Stimulated activated CD8-positive, alpha-beta memory T cell treated with anti-CD3 and anti-CD28 coated beads, Interleukin-15, amount 100 ng/mL, for 24 hours (primary cell): ENCODE measurements at places on chromosomes 3 and 15.

- no peak for DNase-seq
Measured at GRCh38 chr15:86603466-86603865, 523.8 kb downstream of the AGBL1 start.

DNA sequence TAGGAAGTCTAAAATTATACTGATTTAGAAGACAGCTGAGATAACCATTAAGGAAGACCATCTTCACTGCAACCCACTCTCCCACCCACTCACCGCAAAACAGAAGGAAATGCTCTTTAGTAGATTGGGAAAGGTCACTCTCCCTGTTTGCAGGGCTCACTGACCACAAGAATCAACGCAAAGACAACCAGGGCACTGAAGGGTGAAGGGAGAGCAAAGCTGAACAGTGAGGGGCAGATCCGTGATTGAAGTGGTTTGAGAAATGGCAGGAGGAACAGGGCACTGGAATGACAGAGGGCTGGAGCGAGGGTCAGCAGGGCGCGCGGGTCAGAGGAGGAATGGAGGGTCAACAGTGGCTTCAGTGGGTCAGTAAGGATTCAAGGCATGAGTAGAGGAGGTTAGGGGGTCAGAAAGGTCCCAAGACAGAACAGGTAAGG is 520 bp downstream of the MESD start:
- DNase-seq, result no peak

DNA sequence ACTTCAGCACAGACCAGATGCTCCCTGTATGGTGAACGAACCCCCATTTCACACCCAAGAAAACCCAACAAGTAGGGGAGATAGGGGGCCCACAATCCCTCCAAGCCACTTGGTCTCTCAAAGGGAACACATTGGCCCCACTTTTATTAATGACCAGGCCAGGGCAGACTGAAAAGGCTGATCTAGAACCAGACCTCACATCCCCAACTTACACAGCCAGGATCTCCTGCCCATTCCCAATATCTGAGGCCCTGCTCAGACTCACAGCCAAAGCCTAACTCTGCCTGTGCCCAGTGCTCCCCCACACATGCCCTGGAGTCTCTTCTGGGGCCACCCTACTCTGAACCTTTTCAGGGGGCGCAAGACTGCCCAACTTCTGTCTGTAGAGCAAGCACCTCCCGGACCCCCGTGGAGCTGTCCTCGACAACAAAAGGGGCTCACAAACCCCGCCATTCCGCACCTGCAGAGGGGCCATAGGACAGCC is 1.8 kb downstream of the PLXNB1 start:
- no peak for DNase-seq

DNA sequence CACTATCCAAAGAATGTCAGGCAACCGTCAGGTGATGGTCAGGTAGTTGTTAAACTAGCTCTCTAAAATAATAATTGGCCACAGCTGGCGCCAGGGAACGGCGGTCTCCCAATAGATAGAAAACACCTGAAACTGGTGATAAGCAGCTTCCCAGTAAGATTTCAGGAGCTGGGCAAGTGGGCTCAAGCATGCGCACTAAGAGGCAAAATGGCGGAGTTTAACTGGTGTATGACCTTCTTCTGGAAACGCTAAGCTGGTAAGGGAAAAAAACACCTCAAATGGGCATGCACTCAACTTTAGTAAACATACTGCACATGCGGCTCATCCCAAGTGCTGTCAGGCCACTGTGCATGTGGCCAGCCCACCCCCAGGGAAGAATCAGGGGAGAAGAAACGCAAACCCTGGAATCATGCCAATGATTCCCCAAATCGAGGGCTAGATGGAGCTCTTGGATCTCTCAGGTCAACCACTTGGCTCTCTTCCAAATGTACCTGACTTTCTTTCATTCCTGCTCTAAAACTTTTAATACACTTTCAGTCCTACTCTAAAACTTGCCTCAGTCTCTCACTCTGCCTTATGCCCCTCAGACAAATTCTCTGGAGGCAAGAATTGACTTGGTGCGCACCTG is 195.0 kb downstream of the ZNF621 start:
- DNase-seq, result no peak

DNA sequence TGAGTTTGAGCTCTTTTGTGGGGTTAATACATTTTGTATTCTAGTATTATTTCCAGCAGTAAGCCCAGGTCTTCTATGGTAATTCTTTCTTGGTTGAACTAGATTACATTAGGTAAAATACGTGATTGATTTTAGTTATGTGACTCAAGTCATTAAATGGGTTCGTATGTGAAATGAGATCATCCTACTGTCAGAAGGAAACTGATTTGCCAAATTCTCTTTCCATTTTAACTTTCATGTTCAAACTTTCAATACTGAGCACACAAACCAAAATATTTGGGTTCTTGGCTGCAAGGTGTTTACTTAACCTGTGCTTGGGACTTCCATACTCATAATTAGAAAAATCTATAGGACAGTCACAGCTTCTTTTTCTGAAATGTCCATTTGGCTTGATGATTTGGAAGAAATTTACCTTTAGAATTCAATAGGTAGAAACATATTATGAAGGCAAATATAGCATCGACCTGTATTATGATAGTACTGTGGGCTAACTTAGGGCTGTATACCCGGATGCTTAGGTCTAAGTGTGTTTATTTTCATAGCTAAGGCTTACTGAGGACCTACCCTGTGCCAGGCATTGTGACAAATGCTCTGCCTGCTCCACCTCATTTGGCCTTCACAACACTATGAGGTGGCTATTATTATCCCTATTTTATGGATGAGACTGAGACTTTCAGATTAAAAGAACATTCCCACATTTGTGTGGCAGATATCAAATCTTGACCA is 631.8 kb upstream of the GRM7 start:
- DNase-seq, result no peak

- DNase-seq, result no peak
Measured at GRCh38 chr3:37126856-37127255, 47.5 kb downstream of the LRRFIP2 start.

- DNase-seq, result no peak
Measured at GRCh38 chr3:47376393-47376792, 4.4 kb upstream of the PTPN23 start.

- no peak for DNase-seq
Measured at GRCh38 chr15:55282284-55282833, 7.3 kb downstream of the RAB27A start.

DNA sequence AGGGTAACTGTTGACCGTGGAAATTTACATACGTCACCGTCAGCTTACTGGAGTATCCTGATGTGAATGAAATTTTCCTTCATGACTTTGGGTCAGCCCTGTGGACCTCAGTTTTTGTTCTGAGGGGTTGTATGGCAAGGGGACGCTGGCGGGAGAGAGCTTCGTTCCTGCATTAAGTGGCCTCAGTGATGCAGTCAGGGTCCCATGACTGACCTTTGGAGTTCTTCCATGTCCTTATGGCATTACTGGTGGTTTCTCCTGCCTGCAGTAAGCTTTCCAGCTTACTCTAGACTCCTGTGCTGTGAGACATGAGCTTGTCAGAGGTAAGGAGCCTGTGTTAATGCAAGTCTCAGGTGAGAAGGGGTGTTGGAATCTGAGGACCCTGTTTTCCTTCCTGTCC is 1.8 kb downstream of the CD276 start:
- no peak for DNase-seq

- DNase-seq, result no peak
Measured at GRCh38 chr15:37004373-37004869, 95.9 kb downstream of the MEIS2 start.

- DNase-seq, result no peak
Measured at GRCh38 chr3:118736107-118736506, 298.5 kb downstream of the IGSF11 start.

DNA sequence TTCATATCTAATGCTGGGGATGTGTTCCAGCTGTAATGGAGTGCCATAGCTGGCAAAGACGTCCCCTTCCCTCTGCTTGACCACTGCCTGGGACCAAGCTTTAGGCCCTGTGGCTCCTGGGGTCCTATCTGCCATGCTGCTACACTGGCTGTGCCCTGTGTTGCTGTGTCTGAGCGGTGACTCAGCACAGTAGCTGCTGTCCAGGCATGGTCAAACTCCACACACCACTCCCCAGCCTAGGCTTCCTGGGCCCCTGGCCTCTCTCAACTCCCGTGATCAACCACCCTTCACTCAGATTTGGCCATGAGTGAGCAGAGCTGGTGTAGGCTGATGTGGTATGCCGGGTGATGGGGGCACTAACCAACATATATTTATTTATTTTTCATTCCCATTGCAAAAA is 27.0 kb downstream of the EPHB1 start:
- no peak for DNase-seq
